GM23248 (cell line): ENCODE measurements at places on chromosomes 12 and 14. TPM values are rescaled to one million over a fixed set of nuclear protein-coding genes. Genes with fewer than 3 reads are reported as not detected.

Gene TBX3
- total RNA-seq: 25.1 and 34.0 TPM in 2 replicates

Gene SLC17A8
- total RNA-seq: not detected in 2 replicates

Gene FAM186B
- 0.22 and 1.4 TPM in 2 replicates for total RNA-seq

Gene VASH1
- total RNA-seq: 2.6 and 2.9 TPM in 2 replicates

Gene CABP1
- not detected in 2 replicates for total RNA-seq

Gene BCL2L14
- total RNA-seq: not detected in 2 replicates

Gene KLRG1
- not detected in 2 replicates for total RNA-seq

Gene SPIC
- total RNA-seq: not detected in 2 replicates

Gene IRAK3
- 3.7 and 6.6 TPM in 2 replicates for total RNA-seq

Gene CORO1C
- 170 and 172 TPM in 2 replicates for total RNA-seq

Gene TAS2R7
- total RNA-seq: not detected in 2 replicates
